ENCODE measurements at places on chromosomes 1 and 21.

DNA sequence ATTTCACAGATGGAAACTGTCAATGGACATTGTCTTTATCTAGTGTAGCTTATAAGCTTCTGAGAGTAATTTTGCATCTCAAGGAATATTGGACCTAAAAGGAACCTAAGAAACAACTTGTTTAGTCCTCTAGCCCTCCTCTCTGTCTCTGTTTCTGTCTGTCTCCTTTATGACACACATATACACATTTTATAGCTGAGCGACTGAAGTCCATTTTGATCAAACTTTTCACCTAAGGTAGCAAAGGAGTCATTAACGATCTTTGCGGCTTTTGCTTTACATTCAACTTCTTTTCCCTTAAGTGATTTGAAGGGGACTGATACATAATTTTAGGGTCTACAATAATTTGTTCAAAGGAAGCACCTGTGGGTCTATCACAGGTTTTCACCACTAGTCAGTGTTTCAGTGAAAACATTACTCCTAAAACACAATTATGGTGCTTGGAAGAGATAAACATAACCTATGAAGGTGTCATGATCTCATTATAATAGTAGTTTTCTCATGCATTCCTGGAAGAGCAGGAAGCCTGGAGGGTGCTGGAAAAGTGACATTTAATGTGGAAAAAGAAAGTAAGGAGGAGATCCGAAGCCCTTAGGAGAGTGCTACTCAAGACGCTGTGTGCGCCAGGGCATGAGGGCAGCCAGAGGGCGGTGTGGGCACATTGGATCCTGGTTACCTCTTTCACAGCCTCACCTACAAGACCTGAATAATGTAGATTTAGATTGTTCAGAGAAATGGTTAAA, 248.6 kb downstream of the DNM3 start:
- DNase-seq: peak; percentile 71

GRCh38 chr1:203626910-203627246, 246 bp downstream of the ATP2B4 start:
- no peak for DNase-seq

DNA sequence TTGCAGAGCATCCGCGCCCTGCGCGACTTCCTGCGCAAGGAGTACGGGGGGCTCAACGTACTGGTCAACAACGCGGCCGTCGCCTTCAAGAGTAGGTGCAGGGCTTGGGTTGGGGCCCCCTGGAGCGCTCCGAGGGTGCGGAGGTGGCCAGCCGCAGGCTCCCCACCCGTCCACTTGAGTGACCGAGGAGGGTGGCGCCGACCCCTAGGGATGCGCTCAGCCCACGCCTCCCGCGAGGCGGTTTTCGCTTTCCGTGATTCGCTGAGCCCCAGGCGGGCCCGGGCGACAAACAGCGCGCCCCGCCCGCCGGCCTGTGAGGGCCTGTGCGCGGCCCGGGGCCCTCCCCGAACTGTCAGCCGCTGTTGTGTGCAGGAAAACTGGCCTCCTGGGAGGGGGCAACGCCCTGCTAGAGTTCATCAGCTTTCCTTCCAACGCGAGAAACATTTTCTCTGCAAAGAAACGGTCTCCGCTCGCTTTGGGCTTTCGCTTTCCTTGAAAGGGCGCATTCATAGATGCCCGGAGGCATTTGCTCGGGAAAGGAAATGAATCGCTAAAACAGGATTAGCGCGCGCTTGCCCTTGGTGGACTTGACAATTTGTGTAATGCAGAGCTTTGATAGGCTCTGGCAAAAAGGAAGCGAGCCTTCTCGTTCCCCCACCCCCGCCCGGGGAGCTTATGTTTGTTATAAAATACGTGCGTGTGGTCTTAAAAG, 668 bp downstream of the CBR3 start:
- DNase-seq: no peak

GRCh38 chr1:30123896-30124295, 599.5 kb downstream of the MATN1 start:
- no peak for DNase-seq

DNA sequence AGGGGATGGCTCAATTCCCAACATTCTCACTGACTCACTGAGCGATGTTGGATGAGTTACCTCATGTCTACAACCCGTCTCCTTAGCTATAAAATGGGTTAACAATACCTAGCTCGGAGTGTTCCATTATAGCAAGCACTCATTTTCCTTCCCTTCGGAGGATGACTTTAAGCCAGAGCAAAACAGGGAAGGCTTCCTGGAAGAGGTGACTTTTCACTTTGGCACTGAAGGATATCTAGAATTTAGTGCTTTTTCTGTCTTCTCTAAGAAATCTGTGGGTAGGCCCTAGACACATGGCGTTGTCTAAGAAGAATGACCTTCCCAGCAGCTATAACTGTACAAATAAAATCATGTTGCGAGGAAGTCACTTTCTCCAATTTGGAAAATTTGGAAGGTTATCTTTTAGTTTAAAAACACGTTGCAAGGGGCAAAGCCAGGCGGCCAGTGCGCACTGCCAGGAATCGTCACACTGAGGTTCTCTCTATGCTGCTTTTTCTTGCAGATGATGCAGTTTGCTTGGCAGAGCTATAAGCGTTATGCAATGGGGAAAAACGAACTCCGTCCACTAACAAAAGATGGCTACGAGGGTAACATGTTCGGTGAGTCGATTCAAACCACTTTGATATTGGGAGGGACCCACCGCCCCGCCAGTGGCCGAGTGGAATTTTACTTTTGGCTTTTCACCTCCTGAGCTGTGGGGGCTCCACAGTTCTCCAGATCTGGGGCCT, 69.5 kb downstream of the MAN1C1 start:
- peak; percentile 79 for DNase-seq

DNA sequence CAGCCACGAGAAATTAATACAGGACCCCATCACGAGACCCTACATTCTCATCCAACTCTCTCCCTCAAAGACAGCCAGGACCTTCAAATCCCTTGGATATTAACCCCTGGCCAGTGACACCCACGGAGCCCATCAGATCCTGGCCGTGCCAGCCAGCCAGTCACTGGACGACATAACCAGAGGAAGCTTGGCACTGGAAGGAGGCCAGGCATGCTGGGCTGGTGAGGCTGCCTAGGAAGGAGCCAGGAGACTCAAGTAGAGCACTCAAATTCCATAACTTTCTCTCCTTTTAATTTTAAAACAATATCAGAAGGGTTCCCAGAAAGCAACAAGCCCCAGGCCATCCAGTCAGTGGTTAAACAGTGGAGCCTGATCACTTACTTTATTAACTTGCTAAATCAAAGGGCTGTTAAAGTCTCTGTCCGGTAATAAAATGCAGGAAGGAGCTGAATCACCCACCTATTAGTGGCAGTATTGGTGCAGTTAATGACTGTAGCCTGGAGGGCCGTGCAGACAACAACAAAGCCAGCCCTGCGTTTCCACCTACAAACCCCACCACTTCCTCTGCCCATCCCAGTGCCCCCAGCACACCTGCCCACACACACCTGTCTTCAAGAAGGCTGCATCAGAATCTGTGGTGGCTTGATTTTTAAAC, 78.0 kb downstream of the HIVEP3 start:
- DNase-seq: no peak

GRCh38 chr1:66526991-66527390, 7.0 kb upstream of the SGIP1 start:
- DNase-seq: no peak

- DNase-seq: no peak
Measured at GRCh38 chr1:219731771-219732170, 118.9 kb upstream of the ZC3H11B start.

- DNase-seq: no peak
Measured at GRCh38 chr1:162691999-162692575, 59.8 kb downstream of the DDR2 start.

DNA sequence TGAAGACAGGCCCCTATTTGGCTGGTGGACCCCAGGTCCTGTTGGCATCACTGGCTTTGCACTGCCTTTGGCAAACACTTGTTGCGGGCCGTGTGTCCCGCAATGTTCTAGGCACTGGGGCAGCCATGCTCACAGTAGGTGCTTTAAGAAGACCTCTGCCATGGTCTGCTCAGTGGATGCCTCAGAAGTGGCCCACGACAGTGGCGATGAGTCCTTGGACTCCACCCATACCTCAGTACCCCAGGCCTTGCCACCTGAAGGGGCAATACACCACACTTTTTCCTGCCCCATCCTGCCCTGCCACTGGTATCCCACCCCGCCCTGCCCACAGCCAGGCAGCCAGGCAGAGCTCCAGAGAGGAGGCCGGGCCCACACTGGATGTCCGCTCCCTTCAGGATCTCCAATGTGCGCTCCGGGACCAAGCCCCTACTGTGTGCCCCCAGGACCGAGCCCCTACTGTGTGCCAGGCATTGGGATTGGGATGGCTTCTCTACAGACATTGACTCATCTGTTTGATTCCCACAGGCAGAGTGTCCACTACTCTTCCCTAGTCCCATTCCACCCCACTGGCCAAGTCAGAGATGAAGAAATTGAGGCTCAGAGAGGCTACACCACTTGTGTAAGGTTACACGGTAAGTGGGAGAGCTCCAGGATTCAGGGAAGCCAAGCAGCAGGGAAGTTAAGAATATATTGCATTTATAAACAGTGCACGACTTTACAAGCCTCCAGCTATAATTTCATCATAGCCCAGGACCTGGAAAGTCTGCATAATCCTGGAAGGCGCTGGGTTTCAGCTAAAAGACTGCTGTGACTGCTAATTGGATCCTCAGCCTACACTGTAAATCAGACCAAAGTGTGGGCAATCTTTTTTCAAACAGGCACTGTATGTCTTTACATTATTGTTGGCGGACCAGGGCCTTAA, 101.6 kb downstream of the DMRTB1 start:
- DNase-seq: no peak

DNA sequence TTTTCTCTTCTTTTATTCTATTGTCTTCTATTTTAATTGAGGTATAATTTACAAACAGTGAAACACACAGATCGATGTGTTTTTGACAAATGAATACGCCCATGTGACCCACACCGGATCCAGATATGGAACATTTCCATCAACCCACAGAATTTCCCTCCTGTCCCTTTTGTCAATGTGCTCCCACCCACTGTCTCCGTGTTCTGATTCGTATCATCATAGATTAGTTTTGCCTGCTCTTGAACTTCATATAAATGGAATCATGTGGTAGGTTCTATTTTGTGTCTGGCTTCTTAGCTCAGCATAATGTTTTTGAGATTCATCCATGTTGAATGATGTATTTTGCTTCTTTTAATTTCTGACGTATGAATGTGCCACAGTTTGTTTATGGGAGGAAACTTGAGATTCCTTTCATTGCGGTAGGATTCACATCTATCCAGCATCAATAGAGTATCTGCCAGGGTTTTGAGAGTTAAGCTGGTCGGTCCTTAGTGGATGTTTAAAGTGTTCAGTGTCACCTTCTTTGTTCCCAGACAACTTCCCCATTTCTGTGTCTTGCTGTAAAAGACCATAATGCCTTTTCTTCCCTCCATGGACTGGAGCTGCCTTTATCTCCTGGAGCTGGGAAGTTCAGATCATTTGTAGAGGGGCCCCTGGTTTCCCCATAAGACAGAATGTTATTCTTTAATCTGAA, 14.7 kb downstream of the NAV1 start:
- DNase-seq: no peak

DNA sequence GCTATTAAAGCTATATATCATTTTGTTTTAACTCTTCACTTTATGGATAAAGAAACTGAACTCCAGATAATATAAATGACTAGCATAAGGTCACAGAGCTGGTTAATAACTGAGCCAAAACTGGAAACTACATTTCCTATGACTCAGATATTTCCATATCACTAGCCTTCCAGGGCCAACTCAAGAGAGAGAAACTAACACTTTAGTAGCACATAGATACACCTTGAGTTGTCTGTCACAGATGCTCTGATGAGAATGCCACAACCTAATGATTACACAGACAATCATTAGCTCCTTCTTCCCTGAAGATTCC, 40.7 kb downstream of the NME7 start:
- DNase-seq: no peak

GRCh38 chr1:240287722-240288121, 196.0 kb downstream of the FMN2 start:
- no peak for DNase-seq

DNA sequence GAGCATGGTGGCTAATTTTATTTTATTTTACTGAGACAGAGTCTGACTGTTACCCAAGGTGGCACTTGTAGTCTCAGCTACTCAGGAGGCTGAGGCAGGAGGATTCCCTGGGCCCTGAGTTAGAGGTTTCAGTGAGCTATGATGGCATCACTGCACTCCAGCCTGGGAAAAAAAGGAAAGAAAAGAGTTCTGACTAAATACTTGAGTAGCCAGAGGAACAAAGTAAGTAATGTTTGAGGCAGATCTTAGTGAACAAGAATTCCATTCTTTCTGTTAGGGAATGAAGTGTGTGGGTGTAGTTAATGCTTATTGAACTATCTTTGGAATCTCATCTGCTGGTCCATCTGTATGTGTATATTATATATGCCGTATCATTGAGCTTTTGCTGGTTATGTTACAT, 13.1 kb upstream of the EVI5 start:
- no peak for DNase-seq

DNA sequence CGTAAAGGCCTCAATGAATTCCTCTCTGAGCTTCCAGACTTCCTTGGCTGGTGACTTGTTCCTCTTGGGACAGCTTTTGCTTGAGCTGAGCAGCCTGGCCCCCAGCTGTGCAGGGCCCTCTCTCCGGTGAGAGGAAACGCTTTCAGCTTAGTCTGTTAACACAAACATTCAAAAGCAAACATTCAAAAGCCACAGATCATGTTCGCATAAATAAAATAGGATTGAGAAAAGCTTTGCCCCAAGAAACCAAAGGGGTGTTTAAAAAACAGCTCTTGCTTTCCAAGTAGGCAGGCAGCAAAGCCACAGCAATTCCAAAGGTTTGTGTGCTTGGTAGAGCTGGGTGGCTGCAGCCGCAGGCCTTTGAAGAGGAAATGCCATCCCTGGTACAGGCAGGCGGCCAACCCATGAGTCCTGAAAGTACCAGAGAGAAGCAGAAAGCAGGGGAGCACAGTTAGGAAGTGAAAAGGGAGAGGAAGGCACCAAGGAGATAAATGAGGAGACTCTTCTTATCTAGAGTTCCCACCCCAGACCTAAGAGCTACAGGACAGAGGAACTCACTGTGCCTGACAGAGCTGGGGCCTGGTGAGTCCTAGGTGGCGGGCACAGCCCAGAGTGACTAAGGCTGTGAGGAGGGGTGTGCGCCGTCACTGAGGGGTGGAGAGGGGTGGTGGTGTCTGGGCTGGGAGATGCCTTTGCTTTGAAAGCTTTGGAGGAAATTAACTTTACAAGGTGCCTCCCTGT, 48.4 kb downstream of the CCN1 start:
- DNase-seq: no peak

DNA sequence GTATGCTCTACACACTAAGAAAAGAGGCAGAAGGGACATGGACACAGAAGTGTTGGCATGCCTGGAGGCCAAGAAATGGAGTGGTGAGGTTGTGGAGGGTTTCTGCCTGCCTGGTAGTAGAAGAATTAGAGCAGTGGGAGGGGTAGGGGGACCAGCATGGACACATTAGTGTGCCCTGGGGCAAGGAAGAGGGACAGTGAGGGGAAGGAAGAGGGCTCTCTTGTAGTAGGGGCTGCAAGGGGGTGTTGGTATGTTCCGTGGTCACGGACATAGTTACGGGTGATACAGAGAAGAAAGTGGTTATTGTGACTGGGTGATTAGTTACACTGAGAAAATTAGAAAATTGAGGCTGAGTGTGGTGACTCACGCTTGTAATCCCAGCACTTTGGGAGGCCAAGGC, 23.3 kb downstream of the LEMD1 start:
- DNase-seq: no peak

GRCh38 chr1:201324821-201325677, 41.7 kb downstream of the PKP1 start:
- no peak for DNase-seq

All from ascending aorta (tissue), 2 donors.